GM04504 (cell line): ENCODE measurements at places on chromosomes 13 and 19.

GRCh38 chr13:31725841-31726240 lies 13.5 kb upstream of the RXFP2 start:
- DNase-seq = no peak

DNA sequence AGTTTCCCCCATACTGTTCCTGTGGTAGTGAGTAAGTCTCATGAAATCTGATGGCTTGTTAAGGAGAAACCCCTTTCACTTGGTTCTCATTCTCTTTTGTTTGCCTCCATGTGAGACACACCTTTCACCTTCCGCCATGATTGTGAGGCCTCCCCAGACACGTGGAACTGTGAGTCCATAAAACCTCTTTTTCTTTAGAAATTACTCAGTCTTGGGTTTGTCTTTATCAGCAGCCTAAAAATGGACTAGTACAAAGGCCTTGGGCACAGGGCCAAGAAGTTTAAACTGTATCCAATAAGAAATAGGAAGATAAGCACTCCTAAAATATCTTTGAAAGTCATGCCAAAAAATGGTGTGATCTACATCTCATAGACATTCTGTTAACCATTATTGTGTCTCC lies 176.9 kb downstream of the TBC1D4 start:
- no peak for DNase-seq

- DNase-seq = no peak
These were observed 499 bp upstream of the KLK13 start for GRCh38 chr19:51065221-51065960.

GRCh38 chr19:33390908-33391630 lies 17.6 kb downstream of the CEBPG start:
- no peak for DNase-seq

DNA sequence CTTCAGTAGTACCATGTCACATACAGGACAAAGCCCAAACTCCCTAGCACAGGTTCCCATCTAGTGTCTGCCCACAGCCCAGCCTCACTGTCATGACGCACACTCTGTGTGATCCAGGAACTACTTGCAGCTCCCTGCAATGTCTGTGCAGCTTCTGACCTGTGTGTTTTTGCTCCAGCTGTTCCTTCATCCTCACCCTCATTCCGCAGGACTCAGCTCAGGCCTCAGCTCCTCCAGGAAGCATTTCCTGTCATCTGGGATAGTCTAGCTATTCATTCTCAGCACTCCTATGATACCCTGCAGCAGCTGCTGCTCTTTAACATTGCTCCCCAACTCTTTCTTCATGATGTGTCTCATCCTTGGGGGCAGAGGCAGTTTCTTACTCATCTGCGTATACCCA lies 56.1 kb downstream of the ENOX1 start:
- peak; percentile 18 for DNase-seq
